ENCODE measurements at places on chromosomes 7 and 10.

GRCh38 chr10:21130683-21131442 is 233.8 kb upstream of the NEBL start:
- DNase-seq = no peak

DNA sequence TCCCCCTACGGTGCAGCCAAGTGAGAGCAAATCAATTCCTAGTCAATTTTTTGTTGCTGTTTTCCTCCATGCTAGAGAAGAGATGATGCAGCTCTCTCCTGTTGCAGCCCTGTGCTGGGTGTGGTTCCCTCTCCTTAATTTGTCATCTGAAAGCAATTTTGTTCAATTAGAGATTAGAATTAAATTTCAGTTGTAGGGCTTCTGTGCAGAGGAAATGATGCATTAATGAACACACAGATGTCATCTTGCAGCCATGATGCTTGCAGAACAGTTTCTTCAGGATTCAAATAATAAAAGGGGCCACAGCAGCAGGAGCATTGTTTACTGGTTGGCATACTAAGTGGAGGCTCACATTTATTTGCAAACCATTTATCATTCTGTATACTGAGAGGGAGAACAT is 266.0 kb downstream of the AUTS2 start:
- DNase-seq = no peak

GRCh38 chr10:77919713-77920108 is 6.8 kb downstream of the DLG5 start:
- no peak for DNase-seq

DNA sequence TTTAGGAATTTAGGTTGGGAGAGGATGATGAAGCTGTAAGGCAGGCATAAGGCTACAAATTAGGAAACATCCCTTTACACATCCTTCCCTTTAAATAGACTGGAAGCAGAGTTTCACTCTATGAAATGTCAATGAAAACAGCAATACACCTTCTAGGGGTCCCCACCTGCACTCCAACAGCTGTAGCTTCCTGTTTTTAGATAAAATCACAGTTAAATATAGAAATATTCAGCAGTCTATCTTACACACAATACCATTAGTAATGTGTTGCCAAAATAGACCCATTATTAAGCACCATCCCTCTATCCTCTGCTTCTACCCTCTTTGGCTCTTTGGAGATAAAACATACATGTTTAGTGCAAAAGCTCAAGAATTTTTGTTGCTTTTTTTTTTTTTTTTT is 237.4 kb downstream of the PCLO start:
- no peak for DNase-seq

- peak; percentile 94 for DNase-seq
Observed at GRCh38 chr10:27155066-27155754, at the start of gene MASTL. TSS of gene MASTL (plus strand) at chr10:27155352. CDS start at chr10:27155427, 75 bp downstream.

DNA sequence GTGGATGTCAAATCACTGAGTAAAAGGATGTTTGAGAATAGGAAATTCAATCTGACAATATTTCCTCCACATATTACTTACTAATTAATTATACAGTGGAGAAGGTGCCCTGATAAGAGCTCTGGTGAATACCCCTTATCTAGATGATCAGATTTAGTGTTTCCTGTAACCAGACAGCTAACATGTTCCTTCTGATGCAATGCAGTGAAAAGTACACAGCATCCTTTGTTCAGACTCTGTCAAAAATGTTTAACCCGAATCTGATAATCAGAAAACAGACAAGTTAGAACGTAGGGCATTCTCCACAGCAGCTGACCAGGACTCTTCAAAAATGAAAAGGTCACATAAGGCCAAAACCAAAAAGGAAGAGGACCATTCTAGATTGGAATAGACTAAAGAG is 46.2 kb downstream of the WDR11 start:
- peak; percentile 20 for DNase-seq
